Activated T-cell treated with anti-CD3 and anti-CD28 coated beads for 48 hours (primary cell): ENCODE measurements at places on chromosomes 5 and 9.

- DNase-seq: no peak
Measured at GRCh38 chr5:1065891-1066650, 45.8 kb downstream of the SLC12A7 start.

GRCh38 chr5:120919017-120919416 lies 454.9 kb downstream of the PRR16 start:
- DNase-seq: no peak

- DNase-seq: no peak
Measured at GRCh38 chr5:114325541-114325940, 36.3 kb upstream of the KCNN2 start.

DNA sequence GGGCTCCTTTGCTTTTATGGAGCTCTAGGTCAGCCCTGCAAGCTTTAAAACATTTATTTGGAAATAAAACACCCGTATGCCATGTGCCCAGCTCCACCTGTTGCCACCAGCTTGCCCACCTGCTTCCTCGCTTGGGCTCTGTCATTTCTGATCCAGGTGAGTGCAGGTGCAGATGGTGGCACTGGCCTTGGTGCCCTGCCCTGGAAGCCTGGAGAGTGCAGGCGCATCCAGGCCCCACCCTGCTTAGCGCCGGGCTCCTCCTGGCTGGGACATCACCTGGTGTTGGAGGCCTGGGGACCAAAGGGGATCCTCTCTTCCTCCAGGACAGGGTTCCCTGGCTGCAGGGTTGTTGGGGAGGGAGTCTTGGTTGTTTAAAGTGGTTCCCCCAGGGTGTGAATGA lies 35.8 kb downstream of the WNK2 start:
- DNase-seq: no peak
